Diencephalon (tissue), 1 donor: ENCODE measurements at places on chromosomes 13 and 19. TPM values are rescaled to one million over a fixed set of nuclear protein-coding genes. Genes with fewer than 3 reads are reported as not detected.

The HIPK4 gene
- not detected for total RNA-seq

The CABP5 gene
- total RNA-seq, result not detected

The CD209 gene
- total RNA-seq, result 0.69 TPM

The PEX11G gene
- 1.8 TPM for total RNA-seq

The SMIM17 gene
- total RNA-seq, result 117 TPM

The OR4F17 gene
- total RNA-seq, result not detected

The PSG11 gene
- total RNA-seq, result not detected

The HS6ST3 gene
- 50.3 TPM for total RNA-seq

The POLR1D gene
- total RNA-seq, result 46.4 TPM

The IGFLR1 gene
- total RNA-seq, result 0.46 TPM

The SLC25A41 gene
- total RNA-seq, result 0.69 TPM

The TEKTIP1 gene
- total RNA-seq, result not detected

The GPR4 gene
- total RNA-seq, result 0.23 TPM

The TNFSF9 gene
- 4.2 TPM for total RNA-seq

The ZNF540 gene
- 23.8 TPM for total RNA-seq

The DNAJC3 gene
- 41.3 TPM for total RNA-seq

The LGI4 gene
- total RNA-seq, result 15.0 TPM

The NALCN gene
- total RNA-seq, result 63.0 TPM

The SGCG gene
- 0.69 TPM for total RNA-seq

The ZNF548 gene
- total RNA-seq, result 35.1 TPM

The MUC16 gene
- total RNA-seq, result not detected

The NCR1 gene
- not detected for total RNA-seq

The MBD3L3 gene
- total RNA-seq, result not detected

The EXOC3L2 gene
- total RNA-seq, result 0.23 TPM

The UHRF1 gene
- total RNA-seq, result 14.5 TPM

The FUT1 gene
- total RNA-seq, result 10.8 TPM

The GADD45GIP1 gene
- total RNA-seq, result 19.6 TPM

The OR7E24 gene
- not detected for total RNA-seq

The FGF21 gene
- total RNA-seq, result not detected

The ZNF100 gene
- total RNA-seq, result 13.6 TPM

The SPC24 gene
- total RNA-seq, result 9.0 TPM

The JAK3 gene
- 3.5 TPM for total RNA-seq

The GFY gene
- not detected for total RNA-seq
